ENCODE measurements at places on chromosomes 16 and 17.
A peak's percentile ranks its signal among the peaks of the same experiment; 100 is the strongest.

DNA sequence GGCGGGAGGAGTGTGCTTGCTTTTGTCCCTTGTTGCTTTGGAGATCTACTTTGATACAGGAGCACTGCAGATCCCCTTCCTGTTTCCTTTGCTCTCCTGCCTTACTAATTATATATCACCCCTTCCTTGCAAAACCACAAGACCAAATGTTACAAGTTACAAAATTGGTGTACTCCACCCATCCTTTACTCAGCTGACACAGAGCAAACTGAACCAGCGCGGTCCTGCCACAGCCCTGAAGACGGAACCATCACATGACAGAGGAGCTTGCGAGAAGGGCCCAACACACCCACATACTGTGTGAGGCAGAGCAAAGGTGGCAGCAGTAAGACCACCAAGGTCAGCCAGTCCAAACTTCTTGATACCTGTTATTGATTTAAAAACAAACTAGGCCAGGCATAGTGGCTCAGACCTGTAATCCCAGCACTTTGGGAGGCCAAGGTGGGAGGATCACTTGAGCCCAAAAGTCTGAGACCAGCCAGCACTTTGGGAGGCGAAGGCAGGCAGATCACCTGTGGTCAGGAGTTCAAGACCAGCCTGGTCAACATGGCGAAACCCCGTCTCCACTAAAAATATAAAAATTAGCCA lies 33.2 kb downstream of the CYTH1 start:
- no peak for DNase-seq

- no peak for DNase-seq
Observed at GRCh38 chr17:83178533-83179304, 99.3 kb downstream of the METRNL start.

- DNase-seq, result no peak
Observed at GRCh38 chr17:39198186-39198566, 707 bp upstream of the CACNB1 start.

DNA sequence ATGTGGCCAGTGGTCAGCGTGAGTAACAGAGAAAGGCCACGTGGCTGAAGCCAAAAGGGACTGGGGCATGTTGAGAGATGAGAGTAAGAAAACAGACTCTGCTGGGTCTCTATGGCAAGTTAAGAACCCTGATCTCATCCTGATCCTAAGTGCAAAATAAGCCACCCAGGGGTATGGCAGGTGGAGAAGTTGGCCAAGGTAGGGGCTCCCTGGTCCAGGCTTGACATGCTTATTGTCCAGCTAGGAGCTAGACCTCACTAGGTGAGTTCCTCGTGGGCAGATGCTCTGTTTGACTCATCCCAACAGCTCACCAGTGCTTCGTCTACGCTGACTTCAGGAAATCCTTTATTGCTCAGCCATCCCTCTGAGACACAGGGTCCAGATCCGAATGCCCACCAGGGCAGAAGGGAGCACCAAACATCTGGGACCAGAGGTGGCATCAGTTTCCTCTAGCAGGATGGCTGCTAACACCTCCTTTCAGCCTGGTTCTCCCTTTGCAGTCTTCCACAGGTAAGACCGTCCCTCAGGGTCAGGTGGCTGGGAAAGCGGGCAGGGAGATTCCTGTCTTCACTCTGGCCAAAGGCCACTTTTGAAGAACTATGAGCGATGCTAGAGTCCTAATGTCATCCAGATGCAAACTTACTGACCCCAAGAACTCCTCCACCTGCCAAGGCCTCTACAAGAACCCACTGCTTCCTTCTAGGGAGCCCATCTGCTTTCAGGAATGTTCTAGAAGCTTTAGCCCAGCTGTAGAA lies 99.5 kb downstream of the CDYL2 start:
- no peak for DNase-seq

- no peak for DNase-seq
Observed at GRCh38 chr17:82277851-82278250, 4.4 kb upstream of the CSNK1D start.

GRCh38 chr17:64706224-64707049 lies 44.3 kb upstream of the SMURF2 start:
- DNase-seq, result peak; percentile 63

DNA sequence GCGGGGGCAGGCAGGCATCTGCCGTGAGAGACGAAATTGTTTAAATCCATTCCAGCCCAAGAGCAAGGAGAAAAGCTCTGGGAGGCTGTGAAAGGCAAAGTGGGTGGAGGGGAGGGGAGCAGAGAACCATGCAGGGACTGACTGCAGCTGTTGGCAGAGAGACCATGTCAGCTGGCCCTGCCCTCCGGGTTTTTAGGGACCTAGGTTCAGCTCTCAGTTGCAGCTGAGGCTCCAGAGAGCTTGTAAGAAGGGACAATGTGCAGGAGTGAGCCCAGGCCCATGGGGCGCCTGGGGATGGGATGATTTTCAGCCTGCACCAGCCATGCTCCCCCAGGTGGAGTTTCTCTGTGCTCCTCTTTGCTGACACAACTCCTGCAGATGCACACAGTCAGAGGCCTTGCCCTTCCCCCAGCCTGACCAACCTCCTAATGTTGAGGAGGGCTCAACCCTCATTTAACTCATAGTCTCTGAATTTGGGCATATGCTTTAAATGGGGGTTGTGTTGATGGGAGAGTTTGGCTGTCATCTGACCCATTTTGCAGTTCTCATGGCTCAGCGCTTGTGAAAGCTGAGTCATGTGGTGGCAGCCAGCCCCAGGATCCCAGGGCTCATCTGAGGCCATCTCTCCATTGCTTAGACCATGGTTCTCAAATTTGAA lies 70.9 kb downstream of the PLXDC1 start:
- DNase-seq, result no peak

DNA sequence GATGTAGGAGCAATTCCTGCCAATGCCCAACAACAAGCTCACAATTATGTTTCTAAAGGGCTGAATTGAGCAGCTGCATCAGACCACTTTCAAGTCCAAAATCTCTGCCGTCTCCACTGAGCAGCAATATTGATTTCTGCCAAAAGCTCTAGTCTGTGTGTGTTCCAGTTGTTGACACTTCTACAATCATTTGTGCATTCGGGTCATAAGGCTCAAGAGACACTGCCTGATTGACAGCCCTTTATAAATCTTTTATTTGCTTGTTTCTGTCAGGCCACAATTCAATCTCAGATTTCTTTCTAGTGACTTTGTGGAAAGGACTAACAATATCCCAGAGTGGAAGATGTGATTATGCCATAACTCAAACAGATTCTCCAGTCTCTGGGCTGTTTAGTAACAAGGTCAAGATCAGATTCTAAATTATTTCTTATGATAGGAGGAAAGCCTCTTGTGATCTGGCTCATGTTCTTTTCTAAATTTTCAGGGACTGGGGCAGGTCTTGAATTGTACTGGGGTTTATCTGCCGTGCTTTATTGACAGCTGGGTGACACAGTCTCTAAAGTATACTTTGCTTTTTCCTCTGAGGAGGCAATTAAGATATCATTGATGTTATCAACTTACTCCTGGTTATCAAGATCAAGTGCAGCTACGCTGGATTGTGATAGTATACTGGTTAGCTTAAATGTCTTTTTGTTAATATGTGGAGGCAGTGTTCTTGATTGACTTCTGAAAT lies 377.1 kb downstream of the CNTNAP4 start:
- DNase-seq, result no peak

DNA sequence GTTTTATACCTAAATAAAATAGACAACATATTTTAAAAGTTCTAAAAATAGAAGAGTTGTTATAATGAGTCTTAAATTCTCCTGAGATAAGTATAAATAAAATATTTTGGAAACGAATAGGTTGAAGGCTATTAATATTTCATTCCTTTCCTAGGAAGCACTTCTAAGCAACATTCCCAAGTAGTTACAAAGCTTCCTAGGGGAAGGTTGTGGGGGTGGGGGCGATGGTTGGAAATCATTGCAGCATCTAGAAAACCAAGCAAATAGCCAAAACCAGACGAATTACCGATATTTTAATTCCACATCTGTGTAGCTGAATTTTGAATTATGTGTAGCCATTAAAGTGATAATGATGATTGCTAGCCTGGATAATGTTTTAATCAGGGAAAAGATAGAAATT lies 26.9 kb downstream of the PTRH2 start:
- no peak for DNase-seq

DNA sequence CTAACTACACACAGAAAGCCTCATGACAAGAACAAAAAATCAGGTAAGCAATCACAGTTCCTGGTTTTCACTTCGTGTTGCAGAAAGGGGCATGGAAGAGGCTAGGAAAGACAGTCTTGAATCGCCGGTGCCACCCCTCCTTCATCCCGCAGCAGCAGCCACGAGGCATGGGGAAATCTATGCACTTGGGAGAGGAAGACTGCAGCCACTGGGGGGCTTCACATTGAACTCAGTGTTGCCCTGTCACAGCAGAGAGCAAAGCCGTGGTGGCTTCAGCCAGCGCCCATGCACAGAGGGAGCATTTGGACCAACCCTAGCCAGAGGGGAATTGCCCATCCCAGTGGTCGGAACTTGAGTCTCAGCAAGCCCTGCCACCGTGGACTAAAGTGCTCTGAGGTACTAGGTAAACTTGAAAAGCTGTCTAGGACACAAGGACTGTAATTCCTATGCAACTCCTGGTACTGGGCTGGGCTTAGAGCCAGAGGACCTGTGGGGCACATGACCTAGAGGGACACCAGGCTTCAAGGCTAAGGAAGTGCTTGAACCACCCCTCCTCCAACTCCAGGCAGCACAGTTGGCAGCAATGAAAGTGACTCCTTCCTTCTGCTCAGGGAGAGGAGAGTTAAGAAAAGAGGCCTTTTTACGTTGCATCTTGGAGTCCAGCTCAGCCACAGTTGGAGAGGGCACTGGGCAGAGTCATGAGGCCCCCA lies 35.2 kb upstream of the ATP2C2 start:
- no peak for DNase-seq

GRCh38 chr17:79219208-79219935 lies 144.7 kb downstream of the ENGASE start:
- DNase-seq, result no peak

DNA sequence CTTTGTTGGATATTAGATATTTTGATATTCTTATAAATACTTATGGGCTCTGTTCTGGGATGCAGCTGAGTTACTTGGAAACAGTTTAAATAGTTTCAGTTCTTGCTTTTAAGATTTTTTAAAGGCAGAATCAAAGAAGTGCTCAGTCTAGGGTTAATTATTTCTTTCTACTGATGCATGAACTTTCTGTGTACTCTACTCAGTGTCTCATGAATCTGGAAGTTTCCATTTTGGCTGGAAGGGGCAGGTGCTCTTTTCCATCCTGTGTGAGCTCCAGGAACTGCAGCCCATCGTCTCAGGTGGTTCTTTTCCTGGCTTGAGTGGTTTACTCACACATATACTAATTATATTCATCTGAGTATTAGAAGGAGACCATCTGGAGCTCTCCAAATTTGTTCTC lies 61.1 kb upstream of the CPHXL start:
- no peak for DNase-seq

DNA sequence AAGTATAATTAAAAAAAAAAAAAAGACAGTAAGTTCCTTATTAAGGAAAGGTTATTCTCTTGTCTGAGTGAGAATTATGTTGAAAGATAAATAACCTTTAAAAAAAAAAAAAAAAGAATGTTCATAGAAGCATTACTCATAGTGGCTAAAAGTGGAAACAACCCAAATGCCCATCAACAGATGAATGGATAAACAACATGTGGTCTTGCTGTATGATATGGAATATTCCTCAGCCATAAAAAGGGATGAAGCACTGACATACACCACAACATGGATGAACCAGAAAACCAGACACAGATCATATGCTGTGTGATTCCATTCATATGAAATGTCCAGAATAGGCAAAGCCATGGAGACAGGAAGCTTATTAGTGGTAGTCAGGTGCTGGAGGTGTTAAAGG lies 9.2 kb upstream of the CCNF start:
- no peak for DNase-seq

- no peak for DNase-seq
Observed at GRCh38 chr16:49701789-49702494, 154.0 kb downstream of the ZNF423 start.

Measured in NCI-H226 (cell line).